Stimulated activated memory B cell treated with anti-CD40 and anti-IgM and Interleukin-4, amounts not matched to agents 10 μg/mL and 1 μg/mL and 100 μg/mL, for 72 hours (primary cell): ENCODE measurements at places on chromosomes 13 and 19.

DNA sequence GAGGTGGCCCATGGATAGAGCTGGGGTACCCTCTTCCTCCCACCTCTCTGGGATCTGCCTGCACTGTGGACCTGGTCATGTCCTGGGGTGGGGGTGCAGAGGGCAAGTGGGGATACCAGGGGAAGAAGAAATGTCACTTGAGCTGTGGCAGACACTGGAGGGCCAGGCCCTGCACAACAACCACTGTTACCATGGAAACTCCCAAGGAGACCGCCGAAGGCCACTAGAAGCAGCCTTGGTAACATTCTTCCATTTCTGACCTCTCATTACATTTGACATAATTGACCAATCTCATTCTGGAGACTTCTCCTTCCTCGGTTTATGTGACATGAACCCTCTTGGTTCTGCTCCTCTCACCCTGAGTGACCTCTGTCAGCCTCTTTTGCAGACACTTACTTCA is 179.9 kb upstream of the SERP2 start:
- ATAC-seq: no peak

GRCh38 chr13:91292630-91293221 is 54.8 kb upstream of the MIR17HG start:
- ATAC-seq: no peak

DNA sequence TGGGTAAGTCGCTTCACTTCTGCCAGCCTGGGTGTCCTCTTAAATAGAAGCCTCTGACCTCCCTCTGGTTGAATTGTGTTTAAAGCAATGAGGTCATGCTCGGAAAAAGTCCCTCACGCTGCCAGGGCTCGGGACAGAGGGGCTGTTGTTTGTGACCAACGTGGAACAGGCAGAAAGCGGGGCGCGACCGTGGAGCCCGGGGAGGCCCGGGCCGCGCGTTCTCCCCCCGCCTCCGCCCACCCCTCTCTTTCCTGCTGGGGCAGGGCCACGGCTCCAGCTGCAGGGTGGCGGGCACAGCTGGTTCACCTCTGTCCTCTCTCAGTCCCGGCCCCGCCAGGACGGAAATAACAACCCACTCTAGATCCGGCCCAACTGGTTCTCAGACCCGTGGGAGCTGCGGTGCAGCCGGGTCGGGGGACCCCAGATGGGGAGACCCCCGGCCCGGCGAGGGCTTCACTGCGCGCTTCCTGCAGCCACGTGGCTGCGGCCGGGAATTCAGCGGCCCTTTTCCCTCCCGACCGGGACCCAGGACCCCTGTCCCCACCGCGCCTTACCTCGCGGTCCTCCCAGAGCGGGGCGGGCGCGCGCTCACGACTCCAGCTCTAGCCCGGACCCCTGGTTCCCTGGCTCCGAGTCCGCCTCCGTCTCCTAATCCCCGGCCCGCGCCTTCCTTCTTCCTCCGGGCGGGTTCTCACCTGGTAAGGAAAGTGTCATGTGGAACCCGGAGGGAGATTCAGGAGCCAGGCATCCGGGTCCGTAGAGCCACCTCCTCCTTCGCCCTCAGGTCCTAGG is 1.9 kb downstream of the CDC42EP5 start:
- ATAC-seq: peak; percentile 41

GRCh38 chr19:38744874-38745273 is 600 bp upstream of the CAPN12 start:
- ATAC-seq: no peak

GRCh38 chr13:98461486-98462240 is 115.2 kb downstream of the STK24 start:
- ATAC-seq: no peak

GRCh38 chr13:20116213-20116612 is 44.6 kb downstream of the GJA3 start:
- no peak for ATAC-seq

DNA sequence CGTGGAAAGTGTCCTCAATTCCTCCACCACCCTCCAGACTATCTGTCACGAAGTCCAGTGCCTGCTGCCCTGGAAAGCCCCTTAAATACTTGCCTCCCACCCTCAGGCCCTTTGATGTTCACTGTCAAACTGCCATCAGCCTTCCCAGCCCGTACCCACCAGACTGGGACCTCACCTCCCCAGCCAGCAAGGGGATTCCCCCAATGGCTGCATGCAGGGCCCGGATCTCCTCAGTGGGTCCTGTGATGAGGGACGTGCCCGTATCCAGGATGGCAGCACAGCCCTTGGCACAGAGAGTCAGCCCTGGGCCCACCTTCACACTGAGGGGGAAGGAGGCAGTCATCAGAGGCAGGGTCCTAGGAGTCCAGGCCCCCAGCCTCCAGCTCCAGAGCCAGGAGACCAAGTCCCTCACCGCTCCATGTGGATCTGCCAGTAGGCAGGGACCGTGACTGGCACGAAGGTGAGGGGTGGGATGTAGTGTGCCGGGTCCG is 6.1 kb downstream of the NAPSA start:
- ATAC-seq: no peak

DNA sequence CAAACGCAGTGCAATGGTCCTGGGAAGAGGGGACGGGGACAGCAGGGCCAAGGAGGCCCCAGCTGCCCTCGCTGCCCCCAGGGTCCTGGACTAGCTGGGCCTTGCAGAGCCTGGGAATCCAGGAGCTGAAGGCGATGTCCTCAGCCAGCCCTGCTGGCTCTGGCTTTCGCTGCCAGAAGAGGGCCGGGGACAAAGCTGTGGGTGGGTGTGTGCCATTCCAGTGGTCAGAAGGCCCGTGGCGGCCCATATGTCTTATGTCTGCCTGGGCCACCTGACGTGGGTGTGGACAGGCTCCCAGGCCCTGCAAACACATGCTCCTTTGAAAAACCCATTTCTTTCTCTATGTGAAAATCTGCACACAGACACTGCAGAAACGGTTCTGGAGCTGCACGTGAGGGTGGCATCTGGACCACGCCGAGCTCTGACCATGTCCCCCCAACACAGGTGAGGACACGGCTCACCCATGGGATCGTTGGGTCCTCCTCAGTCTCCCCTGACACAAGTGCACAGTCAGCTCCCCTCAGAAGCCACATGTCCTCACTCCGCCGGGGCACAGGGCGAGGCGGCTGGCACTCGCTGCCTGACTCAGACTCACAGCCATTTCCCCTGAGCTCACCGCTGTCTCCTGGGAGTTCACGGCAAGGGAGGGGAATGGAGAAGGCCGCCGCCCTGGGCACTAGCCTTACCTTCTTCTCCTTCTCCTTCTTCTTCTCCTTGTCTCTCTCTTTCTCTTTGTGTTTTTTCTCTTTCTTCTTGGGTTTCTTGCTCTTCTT is 16.9 kb downstream of the IZUMO4 start:
- ATAC-seq: no peak
